ENCODE measurements at places on chromosomes 11 and 22. TPM values are rescaled to one million over a fixed set of nuclear protein-coding genes. Genes with fewer than 3 reads are reported as not detected.

The DSCAML1 gene
- total RNA-seq: 0.30 TPM

The HTR3B gene
- total RNA-seq: not detected

The CBY1 gene
- 14.6 TPM for total RNA-seq

The OR2D2 gene
- total RNA-seq: not detected

The CDC45 gene
- 23.8 TPM for total RNA-seq
